ENCODE measurements at places on chromosomes 7 and 10. TPM values are rescaled to one million over a fixed set of nuclear protein-coding genes. Genes with fewer than 3 reads are reported as not detected.

Gene MUC12
- polyA plus RNA-seq = 0.11 TPM

Gene PHYHIPL
- polyA plus RNA-seq = 19.6 TPM

Gene COBL
- polyA plus RNA-seq = 16.0 TPM

Gene ZNF33A
- 46.2 TPM for polyA plus RNA-seq

Gene CPEB3
- polyA plus RNA-seq = 3.9 TPM

Gene MYOZ1
- polyA plus RNA-seq = 4.3 TPM

Gene TMEM196
- 0.17 TPM for polyA plus RNA-seq

Gene FAM13C
- polyA plus RNA-seq = 9.2 TPM

Gene CREB3L2
- 63.7 TPM for polyA plus RNA-seq

- no peak for DNase-seq
These were observed 39.3 kb downstream of the FAM13C start for GRCh38 chr10:59323036-59323459.

DNA sequence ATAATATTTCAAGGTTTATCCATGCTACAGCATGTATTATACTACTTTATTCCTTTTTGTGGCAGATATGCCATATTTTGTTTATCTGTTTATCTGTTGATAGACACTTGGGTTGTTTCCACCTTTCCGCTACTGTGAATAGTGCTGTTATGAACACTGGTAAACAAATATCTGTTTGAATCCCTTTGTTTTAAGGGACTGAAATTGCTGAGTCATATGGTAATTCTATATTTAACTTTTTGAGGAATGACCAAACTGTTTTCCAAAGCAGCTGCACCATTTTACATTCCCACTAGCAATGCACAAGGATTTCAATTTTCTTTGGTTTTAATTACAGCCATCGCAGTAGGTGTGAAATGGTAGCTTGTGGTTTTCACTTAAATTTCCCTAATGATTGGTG is 3.4 kb downstream of the C10orf53 start:
- no peak for DNase-seq

DNA sequence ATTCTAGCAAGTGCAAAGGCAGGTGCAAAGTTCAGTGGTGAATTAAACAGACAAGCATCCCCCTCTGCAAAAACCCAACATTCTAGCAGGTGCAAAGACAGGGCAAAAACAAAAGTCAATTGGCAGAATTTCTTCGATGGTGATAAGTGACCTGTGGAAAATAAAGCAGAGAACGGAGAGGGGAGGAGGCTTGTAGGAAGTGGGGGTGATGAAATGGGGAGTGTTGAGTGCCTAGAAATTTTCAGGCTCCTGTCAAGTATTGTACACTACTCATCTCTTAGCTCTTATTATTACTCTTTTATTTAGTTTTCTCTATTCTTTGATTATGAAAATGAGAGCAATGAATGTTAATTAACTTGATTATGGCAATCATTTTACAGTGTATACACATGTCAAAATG is 2.4 kb upstream of the CD36 start:
- DNase-seq = no peak

GRCh38 chr10:95394161-95394880 is 103.5 kb upstream of the PDLIM1 start:
- no peak for DNase-seq

- DNase-seq = no peak
These were observed 100.4 kb upstream of the ARHGAP21 start for GRCh38 chr10:24824124-24824523.

DNA sequence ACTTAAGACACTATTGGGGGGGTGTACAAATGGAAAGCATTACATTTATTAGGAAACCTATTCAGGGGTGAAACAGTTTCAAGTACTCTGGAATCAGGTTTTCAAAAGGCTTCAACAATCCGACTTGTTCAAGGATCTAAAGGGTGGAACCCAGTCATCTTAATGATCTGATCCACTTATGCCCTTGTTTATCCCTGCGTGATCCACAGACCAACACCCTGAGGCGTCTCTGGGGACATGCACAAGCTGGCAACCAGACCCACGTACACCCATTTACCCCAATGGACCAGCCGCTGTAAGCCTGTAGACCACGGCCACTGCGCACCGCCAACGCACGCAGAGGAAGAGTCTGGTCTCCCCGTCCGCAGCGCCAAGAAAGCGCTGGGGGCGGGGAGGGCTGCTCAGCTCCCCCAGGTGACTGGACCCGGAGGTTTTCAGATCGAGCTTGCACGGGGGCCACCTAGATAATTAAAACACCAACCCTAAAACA is 13.4 kb downstream of the HNRNPF start:
- no peak for DNase-seq

DNA sequence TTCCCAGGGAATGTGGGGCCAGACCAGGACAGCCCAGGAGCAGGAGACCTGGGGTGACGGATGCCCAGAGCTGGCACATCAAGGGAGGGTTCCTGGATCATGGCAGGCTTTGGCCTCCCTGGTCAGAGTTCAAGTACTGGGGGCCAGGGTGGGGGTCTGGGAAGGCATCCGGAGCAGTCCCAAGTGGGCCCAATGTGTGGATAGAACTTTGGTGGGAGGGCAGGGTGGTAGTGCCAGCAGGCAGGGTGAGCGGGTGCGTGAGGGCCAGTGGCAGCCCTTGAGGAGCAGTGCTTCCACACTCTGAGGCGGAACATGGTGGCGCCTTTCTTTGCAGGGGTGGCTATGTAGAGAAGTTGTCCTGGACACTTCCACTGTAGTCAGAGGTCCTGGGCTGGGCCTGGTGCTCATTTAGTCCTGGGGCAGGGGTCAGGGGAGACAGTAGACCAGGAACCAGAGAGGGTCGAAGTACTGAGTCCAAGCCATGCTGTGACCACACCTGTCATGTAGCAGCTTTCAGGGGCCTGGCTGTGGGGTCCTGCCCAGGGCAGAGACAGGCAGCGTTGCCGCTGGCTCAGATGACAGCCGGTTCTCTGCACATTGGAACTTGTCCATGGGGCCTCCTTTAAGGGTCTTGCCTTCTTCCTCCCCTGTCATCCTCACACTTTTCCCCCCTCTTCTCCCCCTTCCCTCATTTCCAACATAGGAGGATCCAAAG is 22.2 kb upstream of the CSGALNACT2 start:
- no peak for DNase-seq

GRCh38 chr10:122647383-122647968 is 52.2 kb downstream of the C10orf120 start:
- DNase-seq = no peak

DNA sequence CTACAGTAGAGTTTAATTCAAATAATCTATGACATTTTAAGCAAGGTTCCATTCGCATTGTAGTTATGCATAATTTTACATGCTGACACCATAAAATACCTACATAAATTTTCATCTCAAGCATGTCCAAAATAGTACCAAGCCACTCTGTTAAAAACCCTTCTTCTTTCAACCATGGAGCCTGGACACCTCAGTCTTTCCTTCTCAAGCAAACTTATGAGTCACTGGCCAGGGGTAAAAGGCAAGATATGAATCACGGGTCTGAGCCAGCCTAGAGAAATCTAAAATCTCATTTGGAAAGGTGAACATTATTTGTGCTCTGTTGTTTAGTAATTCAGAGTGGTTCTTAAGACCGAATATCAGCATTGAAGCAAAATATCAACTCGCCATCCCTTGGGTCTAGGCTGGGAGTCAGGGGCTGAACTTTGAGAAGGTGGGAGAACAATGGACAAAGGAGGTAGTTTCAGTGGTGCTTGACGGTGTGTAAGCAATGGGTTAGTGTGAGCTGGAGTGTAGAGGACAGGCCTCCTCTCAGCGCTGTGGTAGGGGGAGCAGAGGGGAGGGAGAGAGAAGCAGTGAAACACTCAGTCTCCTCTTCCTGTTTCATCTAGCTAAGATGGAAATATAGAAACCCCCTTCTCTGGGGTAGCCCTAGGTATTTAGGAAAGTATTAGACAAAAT is 19.1 kb upstream of the GPAM start:
- DNase-seq = no peak

GRCh38 chr10:119221666-119222065 is 14.3 kb downstream of the GRK5 start:
- no peak for DNase-seq

- DNase-seq = no peak
These were observed 3.1 kb downstream of the NKX2-3 start for GRCh38 chr10:99535764-99536337.

GRCh38 chr7:69276011-69276729 is 322.1 kb upstream of the AUTS2 start:
- peak; percentile 16 for DNase-seq

DNA sequence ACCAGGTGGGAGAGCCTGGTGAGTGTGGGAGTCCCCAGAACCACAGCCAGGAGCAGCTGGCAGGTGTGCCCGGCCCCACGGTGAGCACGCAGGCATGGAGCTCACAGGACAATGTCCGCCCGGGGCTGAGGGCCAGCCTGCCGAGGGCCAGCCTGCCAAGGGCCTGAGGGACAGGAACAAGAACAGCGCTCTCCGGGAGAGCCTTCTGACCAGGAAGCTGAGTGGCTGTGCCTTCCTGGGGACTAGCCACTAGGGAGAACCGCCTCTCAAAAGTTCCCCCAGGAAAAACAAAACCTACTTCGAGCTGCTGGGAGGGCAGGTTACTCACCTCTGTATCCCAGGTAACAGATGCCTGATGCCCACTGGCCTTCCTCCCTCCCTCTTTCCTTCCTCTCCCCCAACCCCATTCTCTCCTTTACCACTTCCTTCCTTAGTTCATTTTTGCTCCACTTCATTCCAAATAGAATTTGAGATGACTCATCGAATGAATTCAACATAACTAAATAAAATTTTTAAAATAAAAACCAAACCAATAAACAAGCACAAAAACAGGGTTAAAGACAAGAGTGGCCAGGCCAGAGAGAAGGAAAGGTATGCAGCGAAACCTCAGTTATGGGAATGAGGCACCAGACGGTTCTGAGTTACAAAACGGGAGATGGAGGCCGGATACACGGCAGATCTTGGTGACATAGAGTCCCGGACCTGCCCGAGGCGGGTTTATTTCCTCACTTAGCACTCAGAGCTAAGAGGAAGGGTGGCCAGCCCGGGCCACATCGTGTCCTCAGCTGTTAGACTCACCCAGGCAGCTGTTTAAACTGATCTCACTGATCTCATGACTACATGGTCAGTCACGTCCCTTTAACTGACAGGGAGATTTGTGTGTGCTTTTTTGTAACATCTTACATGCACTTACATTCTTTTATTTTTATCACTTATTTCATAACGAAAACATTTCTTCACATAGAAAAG is 128.5 kb downstream of the TNS3 start:
- DNase-seq = no peak

GRCh38 chr7:117134889-117135552 is 181.7 kb downstream of the ST7 start:
- DNase-seq = no peak

DNA sequence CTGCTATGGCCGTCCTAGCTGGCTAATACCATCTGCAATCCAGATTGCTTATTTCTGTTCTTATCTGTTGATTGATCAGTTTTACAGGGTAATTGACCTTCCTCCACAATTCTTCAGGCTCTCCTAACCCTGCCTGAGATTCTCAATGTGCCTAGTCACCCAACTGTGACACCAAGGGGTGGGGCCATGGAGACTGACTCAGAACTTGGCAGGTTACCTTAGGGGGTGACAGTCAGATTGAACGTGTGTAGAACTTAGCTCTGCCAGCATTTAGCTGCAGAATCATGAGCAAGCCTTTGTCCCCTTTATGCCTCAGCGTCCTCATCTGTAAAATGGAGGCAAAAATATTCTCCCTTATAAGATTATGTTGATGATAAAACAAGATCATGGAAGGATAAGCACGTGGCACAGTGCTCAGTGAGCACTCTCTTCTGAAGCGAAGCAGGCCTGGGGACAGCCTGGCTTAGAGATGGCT is 19.1 kb upstream of the LEP start:
- DNase-seq = no peak

- DNase-seq = no peak
These were observed 163.3 kb upstream of the AKR1E2 start for GRCh38 chr10:4662576-4663161.

Data from left renal pelvis (tissue), 4 donors.